ENCODE measurements at places on chromosomes 11 and 22. TPM values are rescaled to one million over a fixed set of nuclear protein-coding genes. Genes with fewer than 3 reads are reported as not detected.

DNA sequence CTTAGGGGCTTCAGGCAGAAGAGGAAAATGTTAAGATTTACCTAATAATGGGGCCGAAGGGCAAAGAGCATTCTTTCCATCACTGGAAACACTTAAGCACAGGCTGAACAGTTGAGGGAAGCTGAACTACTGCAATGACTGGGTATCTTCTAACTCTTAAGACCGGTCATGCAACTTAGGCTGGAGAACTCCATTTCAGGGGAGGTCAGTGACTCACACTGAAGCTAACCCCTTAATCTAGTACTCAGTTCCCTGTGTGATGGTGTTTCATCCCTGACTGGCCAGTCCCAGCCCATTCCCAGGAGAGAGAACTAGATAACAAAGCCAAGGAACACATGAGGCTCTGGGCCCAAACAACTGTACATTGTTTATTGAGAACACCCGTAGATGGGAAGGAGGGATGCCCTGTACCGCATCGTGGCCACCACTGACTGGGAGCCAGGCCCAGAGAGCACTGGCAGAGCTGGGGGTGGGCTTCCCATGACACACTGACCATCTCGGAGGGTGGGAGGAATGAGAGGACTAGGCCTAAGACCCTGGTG lies 10.5 kb downstream of the RPL27A start:
- H3K36me3 ChIP-seq: peaks cover 46% of the 10 kb centered on the region
- H3K4me3 ChIP-seq: no peak overlapping the region
- DNase-seq: no peak
- peaks cover under 1% of the 10 kb centered on the region for H3K4me1 ChIP-seq
- no peaks in the 10 kb centered on the region for H3K27me3 ChIP-seq
- peak overlapping the region; percentile 2 for H3K27ac ChIP-seq

GRCh38 chr11:3159296-3160190 lies 5.6 kb downstream of the OSBPL5 start:
- H3K27me3 ChIP-seq: no peaks in the 10 kb centered on the region
- DNase-seq: no peak
- H3K36me3 ChIP-seq: no peaks in the 10 kb centered on the region
- H3K4me3 ChIP-seq: peak overlapping the region; percentile 64

KCNC1 gene
- not detected for total RNA-seq

DNA sequence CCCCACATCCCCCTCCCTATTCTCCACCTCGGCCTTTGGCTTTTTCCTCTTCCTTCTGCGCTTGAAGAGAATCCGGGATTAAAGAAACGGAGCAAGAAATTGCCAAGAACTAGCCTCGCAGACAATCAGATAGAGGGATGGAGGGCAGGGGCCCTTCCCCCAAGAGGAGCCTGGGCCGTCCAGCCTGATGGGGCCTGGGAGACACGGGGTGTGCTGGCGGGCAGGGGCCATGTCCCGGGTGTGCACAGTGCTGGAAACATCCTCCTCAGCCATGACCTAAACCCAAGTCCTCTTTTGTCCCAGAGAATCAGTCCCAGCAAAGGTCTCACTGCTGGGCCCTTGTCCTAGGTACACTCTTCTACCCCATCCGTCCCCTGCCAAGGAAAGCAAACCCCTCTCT lies 47.7 kb upstream of the LMO1 start:
- no peak for DNase-seq
- H3K4me3 ChIP-seq: no peak overlapping the region
- H3K27me3 ChIP-seq: no peaks in the 10 kb centered on the region
- H3K4me1 ChIP-seq: no peaks in the 10 kb centered on the region
- H3K36me3 ChIP-seq: no peaks in the 10 kb centered on the region

NPAS4 gene
- total RNA-seq: 5.0 TPM

Data from ascending aorta (tissue), 2 donors.